Hepatocyte (in vitro differentiated cells): ENCODE measurements at places on chromosomes 5 and 9.

GRCh38 chr5:113723021-113723420, 209.5 kb downstream of the YTHDC2 start:
- DNase-seq, result no peak

GRCh38 chr5:60497706-60498500, 202.1 kb downstream of the DEPDC1B start:
- DNase-seq, result no peak

DNA sequence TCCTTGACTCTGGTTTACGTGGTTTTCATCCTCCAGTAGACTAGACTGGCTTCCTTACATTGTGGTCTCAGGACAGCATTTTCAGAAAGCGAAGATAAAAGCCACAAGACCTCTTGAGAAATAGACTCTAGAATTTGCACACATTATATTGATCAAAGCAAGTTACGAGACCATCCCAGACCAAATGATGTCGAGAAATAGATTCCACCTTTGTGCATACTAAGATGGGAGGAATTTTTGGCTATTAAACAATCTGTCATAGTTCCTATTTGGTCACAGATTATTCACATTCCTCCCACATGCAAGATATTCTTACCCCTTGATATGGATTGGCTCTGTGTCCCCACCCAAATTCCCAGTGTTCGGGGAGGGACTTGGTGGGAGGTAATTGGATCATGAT, 65.6 kb downstream of the TEX10 start:
- DNase-seq, result no peak

DNA sequence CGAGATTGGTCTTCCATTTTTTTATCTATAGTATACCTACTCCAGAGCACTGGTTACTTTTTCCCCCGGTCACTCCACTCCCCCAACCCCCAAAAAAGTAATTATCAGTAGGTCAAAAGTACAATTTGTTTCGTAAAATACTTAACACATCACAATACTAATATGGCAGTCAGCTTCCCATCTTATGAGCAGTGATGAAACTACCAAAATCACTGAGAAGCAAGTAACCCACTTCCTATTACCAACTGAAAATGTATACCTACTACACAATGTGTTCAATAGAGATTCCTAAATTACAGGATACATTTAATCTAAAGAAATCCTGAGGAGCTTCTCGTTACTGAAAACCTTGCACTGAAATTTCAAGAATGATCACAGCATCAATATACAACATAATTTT, 1.9 kb downstream of the CERT1 start:
- DNase-seq, result no peak

GRCh38 chr5:10424124-10424731, 17.5 kb upstream of the ROPN1L start:
- DNase-seq, result peak; percentile 52

GRCh38 chr9:128920381-128921058, at the start of gene PHYHD1:
Gene PHYHD1, plus strand, starts transcription at chr9:128920982. Its CDS starts 1,342 bp downstream, at chr9:128922324.
- DNase-seq, result no peak
